ENCODE measurements at places on chromosomes 12 and 14.

- no peak for DNase-seq
Observed at GRCh38 chr12:129964826-129965457, 61.1 kb upstream of the TMEM132D start.

- no peak for DNase-seq
Observed at GRCh38 chr14:97946240-97946639, 1149.1 kb downstream of the VRK1 start.

DNA sequence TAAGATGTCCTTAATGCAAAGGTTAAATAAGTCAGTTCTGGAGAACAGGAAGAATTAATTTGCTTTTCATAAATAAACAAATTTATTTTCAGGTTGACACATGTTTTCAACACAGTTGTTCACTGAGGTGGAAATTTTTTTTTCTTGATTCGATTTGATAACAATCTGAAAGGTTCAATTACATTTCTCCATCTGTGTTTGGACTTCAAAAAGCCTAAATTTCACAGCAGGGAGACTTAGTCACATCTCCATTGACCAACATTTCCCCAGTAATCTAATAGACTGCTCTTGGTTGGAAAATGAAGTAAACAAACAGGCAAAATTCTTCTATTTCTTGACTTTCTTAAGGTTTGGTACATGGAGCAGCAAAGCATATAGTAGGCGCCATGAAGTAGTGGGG lies 134.9 kb upstream of the CPNE8 start:
- DNase-seq, result no peak

GRCh38 chr12:68958322-68958721 lies 25.4 kb upstream of the CPM start:
- DNase-seq, result no peak

DNA sequence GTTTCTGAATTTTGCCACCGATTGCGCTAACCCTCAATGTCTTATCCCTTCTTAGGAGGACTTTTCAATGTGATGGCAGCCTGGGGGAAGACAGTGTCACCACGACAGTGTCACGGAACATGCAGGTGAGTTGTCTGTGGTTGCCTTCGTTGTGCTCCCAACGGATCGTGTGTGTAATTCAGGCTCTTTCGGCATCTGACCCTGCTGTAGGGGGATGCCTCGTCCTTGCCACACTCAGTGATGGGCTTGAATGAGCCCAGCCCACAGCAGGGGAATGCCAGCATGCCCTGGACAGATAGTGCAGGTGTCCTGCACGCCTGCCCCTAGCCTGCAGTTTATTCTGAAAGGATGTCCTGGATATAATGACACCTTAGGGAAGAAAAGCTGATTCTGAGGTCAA lies 123.8 kb upstream of the RTL1 start:
- DNase-seq, result no peak
